ENCODE measurements at places on chromosomes 4 and X.

GRCh38 chr4:24805067-24805466 is 9.7 kb downstream of the SOD3 start:
- DNase-seq, result no peak

GRCh38 chrX:151359931-151360871 is 36.8 kb upstream of the VMA21 start:
- DNase-seq, result peak; percentile 33

- no peak for DNase-seq
Observed at GRCh38 chr4:176789955-176790354, 2.8 kb downstream of the VEGFC start.

DNA sequence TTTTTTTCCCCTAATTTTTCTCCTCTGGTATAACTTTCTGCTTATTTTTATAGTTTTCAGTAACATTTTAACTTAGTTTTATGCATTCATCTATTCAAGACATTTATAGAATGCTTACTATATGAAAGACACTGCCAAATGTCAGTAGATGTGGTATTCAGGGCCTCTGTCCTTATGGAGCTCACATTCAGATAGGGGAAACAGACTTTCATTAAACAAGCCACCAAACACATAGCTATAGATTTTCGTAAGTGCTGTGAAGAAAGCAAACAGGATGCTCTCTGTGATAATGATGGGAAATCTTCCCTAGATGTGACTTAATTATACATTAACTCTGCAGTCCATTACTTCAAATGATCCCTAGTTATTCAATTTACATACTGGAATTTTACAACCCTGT is 362.0 kb upstream of the FTHL17 start:
- DNase-seq, result no peak

GRCh38 chrX:139776599-139776998 is 68.6 kb upstream of the MCF2 start:
- no peak for DNase-seq

DNA sequence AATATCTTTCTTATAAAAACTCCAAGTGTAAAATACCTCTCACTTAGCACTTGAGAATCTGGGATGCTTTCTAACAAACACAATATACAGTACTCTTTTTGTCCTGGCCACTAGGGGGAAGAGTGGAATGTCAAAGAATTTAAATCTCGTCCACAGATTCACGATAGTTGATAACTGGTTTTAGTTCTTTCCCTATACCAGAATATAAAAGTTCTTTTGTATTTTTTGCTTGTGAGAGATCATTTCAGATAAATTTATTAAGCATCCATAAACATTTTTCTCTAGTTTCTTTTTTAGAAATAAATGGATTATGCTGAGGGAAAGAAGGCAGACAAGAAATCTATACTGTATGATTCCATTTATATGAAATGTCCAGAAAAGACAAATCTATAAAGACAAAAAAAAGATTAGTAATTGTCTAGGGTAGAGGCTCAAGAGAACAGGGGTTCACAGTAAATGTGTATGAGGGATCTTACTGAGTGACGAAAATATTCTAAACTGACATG is 50.4 kb downstream of the MGARP start:
- DNase-seq, result peak; percentile 63

- DNase-seq, result no peak
Observed at GRCh38 chr4:57501720-57502119, 391.5 kb upstream of the IGFBP7 start.

- no peak for DNase-seq
Observed at GRCh38 chr4:76641758-76642157, 206.7 kb downstream of the SHROOM3 start.

DNA sequence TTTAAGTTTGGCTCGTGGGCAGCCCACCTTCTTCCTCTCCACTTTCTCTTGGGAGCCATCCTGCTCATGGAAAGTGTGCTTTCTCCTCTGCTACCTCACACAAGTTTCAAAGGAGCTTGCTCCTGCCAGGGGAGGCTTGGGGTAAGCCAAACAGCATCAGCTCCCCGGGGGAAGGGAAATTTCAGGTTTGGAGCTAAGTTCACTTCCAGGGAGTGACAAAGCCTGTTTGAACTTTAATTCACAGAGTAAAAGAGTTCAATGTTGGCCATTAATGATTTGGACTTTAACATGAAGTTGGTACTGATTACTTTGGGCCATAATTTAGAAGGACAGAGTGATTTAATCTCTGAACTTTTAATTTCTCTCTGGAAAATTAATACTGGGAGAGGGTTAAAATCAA is 4.7 kb upstream of the PGRMC2 start:
- no peak for DNase-seq

GRCh38 chr4:39565878-39566600 is 38.8 kb upstream of the UGDH start:
- DNase-seq, result no peak

GRCh38 chrX:11465648-11466411 is 172.6 kb downstream of the AMELX start:
- DNase-seq, result no peak

All from CD4-positive, alpha-beta T cell treated with Interleukin-21 for 1 hour (primary cell).